ENCODE measurements at places on chromosomes 3 and 15.

DNA sequence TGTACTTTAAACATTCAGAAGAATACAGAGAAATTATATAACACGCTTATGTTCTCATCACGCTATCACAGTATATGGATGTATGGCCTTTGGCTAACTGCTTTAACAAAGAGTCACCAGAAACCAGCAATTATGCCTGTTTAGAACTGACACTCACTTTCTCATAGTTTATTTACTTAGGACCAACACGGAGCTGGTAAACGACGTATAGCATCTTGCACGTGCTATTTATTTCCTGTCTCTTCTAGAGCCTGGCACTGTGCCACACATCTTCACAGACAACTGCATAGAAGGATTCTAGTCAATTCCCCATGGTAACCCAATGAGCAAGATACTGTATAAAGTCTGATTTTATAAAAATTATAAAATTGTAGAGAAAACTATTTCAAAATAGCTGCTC, 43.6 kb downstream of the TBC1D2B start:
- DNase-seq: no peak

- DNase-seq: no peak
Observed at GRCh38 chr3:184801241-184801785, 10.7 kb upstream of the VPS8 start.

DNA sequence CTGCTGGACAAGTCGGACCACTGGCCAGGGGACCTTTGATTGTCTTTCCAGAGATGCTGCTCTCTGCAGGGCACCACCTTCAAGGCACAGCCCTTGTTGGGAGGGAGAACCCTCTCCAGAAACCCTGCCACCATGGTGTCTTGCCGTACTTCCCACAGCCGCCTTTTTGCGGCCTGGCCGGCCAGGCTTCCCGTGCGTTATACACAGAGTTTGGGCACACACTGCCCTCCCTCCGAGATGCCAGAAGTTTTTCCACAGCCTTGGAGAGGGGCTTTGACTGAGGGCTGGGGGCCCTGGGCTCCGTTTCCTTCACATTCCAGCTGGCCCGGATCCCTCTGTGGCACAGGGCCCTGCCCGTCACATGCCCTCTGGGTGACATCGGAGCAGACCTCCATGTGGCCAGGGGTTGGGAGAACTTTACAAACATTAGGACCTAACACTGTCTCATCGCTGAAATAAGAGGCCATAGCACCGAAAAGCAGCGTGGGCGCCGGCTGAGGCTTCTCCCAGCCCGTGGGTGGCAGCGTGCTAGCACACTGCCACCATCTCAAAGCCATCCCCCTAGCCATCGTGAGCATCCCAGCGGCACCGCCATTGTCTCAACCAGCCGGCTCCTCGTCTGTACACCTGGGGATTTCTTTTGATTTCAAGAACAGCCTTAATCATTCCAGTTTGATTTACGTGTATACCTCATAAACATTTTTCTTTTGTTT, 6.3 kb upstream of the APEH start:
- no peak for DNase-seq

DNA sequence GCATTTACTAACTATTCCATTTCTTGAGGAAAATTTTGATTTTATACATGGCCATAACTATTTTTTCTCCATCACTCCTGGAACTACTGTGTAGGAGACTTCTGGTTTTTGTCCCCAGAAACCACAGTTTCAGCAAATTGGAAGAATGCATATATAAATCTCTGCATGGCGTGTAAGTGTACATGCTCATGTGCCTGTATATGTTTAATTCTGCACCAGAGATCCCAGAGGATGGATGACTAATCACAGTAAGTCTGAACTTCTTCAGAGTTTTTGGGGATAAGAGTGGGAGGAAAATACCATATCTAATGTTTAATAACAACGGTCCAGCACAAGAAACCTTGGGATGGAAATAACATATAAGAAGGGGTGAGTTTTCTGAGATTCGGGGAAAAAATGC, 10.9 kb upstream of the COL6A6 start:
- no peak for DNase-seq

DNA sequence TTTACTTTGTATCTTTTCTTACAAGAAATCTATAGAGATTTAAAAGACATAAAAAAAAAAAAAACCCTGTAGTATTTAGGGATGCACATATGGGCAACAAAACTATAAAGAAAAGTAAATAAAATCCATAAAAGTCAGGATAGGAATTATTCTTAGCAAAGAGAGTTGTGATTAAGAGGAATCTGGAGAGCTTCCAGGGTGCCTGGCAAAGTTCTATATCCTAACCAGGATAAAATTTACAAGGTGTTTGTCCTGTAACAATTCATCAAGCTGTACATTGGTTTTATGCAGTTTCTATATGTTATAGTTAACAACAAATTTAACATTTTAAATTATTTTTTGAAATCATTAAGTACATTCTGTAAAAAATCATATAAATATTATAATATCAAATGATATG, 7.9 kb downstream of the SECISBP2L start:
- DNase-seq: no peak

DNA sequence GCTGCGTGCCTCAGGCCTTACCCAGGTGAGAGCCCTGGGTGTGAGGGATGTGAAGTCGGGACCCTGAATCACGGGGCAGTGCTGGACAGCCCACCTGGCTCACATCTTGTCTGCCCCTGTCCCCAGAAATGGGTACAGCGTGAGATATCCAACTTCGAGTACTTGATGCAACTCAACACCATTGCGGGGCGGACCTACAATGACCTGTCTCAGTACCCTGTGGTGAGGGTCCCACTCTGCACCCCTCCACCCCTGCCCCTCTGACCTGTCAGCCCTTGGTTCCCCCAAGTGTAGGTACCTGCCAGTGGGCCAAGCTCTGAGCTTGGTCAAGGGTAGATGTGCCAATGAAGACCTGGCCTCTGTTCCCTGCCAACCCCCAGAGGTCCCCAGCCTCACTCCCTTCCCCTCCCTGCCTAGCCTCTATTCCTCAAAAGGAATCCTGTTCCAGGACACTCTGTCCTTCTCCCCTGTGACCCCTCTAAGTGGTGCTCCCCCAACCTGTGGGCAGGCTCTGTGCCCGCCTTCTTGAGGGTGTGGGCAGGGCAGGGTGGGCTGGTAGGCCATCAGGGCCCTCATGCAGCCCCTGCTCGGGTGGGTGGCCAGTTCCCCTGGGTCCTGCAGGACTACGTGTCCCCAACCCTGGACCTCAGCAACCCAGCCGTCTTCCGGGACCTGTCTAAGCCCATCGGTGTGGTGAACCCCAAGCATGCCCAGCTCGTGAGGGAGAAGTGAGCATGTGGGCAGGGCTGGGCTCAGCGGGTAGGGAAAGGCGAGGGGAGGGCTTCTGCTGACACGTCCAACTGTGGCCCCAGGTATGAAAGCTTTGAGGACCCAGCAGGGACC, 25.1 kb downstream of the NBEAL2 start:
- no peak for DNase-seq

DNA sequence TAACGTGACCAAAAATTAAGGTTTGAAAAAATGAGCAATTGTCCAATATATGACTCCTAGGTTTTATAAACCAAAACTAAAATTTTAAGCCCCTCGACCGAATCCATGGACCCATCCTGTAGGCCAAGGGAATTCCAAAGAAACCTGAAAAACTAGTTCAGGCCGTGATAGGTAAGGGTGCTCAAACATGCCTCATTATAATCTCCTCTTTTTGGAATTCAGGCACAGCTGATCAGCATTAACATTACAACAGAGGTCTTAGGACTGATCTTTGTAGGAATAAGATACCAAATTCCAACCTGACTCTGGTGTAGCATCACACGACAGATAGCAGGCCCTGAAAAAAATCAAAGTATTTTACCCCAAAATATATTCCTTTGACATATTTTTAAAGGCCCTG, 155.7 kb downstream of the NEK10 start:
- peak; percentile 37 for DNase-seq

- no peak for DNase-seq
Observed at GRCh38 chr3:14266361-14266760, 87.7 kb downstream of the LSM3 start.

DNA sequence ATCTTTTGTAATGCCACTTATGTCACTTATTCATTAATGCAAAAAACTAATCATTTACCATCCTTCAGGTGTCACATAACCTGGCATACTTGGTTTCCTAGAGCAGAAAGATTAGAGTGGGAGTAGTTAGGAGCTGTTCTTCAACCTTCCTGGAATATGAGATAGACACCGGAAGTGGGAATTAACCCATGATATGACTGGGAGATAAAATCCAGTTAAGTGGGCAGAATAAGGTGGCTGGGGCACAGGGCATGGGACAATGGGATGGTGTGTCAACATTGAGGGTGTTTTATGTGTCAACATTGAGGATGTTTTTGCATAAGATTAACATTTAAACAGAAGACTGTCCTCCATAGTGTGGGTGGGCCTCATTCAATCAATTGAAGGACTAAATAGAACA, 94.3 kb upstream of the CBLB start:
- DNase-seq: no peak

GRCh38 chr3:88930611-88931010, 176.8 kb upstream of the EPHA3 start:
- DNase-seq: no peak

GRCh38 chr3:129793319-129793718, 100.2 kb downstream of the TMCC1 start:
- no peak for DNase-seq

DNA sequence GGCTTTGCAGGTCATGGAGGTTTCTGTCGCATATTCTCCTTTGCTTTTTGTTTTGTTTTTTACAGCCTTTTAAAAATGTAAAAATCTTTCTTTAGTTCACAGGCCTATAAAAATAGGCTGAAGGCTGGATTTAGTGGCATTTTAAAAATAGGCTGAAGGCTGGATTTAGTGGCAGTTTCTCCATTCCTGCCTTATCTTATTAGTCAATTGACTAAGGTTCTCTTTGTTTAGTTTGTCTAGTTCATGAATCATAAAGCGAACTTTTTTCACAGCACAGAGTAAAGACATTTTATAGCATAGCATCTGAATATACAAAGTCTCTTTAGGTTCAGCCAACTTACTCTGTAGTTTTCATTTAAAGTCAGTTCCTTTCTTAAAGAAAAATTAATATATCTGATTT, 31.4 kb downstream of the AP4E1 start:
- no peak for DNase-seq

- DNase-seq: no peak
Observed at GRCh38 chr15:96514607-96515285, 184.2 kb downstream of the NR2F2 start.

GRCh38 chr15:88894348-88894818, 961 bp downstream of the HAPLN3 start:
- peak; percentile 88 for DNase-seq

DNA sequence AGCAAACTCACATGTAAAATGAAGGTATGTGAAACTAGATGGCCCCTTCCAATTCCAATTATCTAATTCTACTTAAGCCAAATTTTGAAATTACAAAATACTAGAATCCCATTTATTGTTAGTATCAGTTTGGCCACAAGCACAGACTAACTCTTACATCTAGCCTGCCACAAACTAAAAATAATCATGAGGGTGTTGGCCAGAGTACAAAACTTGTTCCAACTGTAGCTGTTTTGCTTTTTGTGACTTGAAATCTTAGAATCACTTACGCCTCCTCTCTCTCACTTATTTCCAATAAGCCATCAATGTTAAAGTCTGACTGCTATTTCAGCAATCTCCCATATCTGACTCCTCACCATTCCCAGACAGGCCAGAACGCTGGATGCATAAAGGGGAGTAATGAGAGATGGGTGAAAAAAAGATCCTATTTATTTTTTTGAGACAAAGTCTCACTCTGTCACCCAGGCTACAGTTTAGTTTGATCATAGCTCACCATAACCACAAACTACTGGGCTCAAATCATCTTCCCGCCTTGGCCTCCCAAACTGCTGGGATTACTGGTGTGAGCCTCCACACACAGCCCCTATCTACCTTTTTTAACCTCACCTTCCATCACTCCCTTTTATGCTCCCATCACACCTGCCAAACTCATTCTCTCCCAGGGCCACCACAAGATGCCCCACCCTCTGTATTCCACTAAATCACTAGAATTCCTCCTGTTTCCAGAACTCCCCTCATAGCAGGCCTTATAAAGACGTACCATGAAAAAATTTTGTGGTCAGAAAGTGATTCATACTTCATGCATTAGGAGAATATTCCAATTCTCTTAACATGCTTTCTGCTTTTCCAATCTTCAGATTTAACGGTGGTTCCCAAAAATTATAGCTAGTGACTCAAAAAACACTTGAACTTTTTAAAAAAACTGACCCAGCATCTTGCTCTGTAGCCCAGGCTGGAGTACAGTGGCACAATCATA, 36.5 kb downstream of the ATOSA start:
- no peak for DNase-seq

DNA sequence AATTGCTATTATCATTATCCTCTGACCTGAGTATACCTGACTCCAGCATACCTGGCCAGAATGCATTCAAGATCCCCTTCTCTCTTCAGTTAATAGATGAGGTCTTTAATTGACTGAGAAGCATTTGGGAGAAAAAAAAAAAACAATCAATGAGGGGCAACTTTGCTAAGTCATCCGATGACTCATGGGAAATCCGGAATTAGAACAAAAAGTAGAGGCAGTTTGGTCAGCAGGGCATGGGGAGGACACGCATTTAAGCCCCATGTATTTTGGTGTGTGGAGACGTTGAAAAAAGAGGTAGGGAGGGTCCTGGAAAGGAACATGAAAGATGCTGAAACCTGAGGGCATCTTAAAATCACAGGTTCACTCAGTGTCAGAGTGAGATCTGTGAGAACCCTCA, 256.2 kb downstream of the RORA start:
- no peak for DNase-seq

DNA sequence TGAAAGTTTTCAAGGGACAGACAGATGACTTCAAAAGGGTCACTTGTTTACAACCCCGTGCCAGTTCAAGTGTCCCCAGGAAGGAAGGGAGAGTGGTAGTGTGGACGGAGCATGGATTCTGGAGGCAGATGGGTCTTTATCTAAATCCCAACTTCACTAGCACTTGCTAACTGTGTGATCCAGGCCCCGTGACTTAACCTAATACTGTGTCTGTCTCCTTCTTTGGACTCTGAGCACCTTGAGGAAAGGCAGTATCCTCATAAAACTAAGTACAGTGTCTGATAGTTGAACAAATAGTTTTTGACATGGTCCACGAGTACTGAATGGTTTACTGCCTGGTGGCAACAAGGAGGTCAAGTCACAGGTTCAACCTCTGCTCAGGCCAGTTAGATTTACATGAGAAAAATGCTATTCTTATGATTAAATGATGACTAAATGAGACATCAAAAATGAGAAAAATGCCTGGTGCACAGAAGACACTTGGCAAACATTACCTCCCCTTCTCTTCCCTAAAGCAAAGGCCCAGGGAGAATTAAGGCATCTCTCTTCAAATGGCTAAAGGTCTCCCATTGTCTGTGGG, 48.9 kb downstream of the ABCC5 start:
- DNase-seq: no peak

GRCh38 chr15:60854858-60855564, 374.1 kb downstream of the RORA start:
- no peak for DNase-seq

GRCh38 chr3:124144035-124144814, 152.3 kb upstream of the ROPN1 start:
- DNase-seq: peak; percentile 10

All from ELF-1 (cell line).